ENCODE measurements at places on chromosomes 7 and 10.

GRCh38 chr10:128061306-128062300 is 64.6 kb downstream of the MKI67 start:
- DNase-seq = no peak

DNA sequence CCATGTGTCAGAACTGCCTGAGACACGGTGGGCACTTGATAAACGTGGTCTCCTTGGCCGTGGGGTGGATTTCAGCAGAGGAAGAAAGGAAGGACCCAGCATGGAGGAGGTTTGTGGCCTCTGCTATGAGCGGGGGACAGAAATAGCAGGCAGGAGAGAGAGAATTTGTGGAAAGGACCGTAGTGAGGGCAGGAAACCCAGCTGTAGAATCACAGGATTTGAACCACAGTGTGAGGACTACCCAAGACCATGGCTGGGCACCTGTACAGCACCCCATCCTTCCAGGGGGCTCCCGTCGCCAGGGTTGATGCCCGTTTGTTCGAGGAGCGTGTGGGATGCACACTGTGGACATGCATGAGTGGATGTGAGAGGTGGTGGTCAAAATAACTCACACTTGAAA is 183.4 kb downstream of the PTPN20 start:
- DNase-seq = no peak

GRCh38 chr10:114538181-114538906 is 119.7 kb downstream of the ABLIM1 start:
- no peak for DNase-seq

DNA sequence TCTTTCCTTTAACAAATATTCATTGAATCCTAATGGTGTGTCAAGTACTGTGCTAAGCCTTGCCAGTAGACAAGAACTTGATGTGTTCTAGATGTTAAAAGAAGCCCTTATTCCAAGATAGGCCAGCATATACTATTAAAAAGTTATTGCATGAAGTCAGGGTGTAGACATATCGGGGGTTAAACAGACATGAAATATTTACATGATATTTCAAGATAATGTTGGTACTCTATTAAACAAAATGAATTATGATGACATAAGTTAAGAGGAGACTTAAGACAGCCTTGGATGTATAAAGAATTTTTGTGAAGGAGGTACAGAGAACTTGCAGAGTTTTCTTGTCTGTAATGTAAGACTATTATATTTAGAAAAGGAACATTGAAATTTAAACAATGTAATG is 44.8 kb downstream of the HDAC9 start:
- DNase-seq = no peak

DNA sequence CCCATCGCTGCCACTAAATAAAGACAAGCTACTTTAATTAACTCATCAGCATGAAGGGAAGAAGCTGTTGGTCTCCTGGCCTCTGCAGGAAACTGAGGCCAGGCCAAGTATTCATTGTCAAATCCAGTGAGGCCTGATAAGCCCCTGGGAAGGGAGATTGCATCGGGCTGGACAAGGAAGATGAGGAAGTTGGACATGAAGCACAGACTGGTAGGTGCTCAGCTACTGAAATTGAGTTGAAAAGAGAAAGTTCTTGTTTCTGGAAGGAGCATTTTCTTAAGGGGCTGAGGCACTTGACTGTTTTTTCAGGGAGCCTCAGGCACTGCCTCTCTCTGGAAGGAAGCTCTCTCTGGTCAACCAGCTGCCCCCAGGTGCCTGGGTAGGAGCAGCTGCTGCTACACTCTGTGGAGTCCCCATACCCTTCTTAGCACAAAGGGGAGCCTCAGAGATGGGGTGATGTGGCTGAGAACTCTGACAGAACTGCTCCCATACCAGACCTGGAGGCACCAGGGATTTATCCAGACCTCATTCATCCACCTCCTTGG is 90.3 kb upstream of the IKZF1 start:
- DNase-seq = no peak

DNA sequence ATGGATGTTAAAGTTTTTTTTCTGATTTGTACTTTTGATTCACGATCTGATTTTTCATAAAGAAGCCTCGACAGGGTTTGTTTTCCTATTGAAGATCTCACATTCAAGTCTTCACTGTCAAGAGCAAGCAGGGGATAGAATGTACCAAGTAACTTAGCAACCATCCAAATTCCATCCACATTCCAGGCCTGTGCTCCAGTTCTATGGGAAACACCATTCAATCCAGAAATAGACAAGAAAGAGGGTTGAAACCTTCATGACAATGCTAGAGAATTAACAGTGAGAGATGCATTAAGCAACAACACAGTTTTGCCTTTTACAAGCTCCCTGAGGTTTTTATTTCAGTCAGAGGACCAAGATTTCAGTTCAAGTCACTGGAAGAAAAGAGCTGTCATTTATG is 300.2 kb downstream of the NEBL start:
- DNase-seq = no peak

GRCh38 chr10:113133497-113134115 is 183.6 kb downstream of the TCF7L2 start:
- DNase-seq = no peak

- no peak for DNase-seq
These were observed 33.8 kb upstream of the SFMBT2 start for GRCh38 chr10:7444551-7445121.

- no peak for DNase-seq
These were observed 100.3 kb downstream of the MTPAP start for GRCh38 chr10:30248728-30249127.

GRCh38 chr7:3028071-3028757 is 15.5 kb downstream of the CARD11 start:
- no peak for DNase-seq

- no peak for DNase-seq
These were observed 102.1 kb downstream of the POLL start for GRCh38 chr10:101485681-101486554.

- DNase-seq = peak; percentile 13
These were observed 1.3 kb upstream of the CUL1 start for GRCh38 chr7:148697256-148698006.

- DNase-seq = no peak
These were observed 3.5 kb upstream of the AKR1D1 start for GRCh38 chr7:138072726-138073125.

DNA sequence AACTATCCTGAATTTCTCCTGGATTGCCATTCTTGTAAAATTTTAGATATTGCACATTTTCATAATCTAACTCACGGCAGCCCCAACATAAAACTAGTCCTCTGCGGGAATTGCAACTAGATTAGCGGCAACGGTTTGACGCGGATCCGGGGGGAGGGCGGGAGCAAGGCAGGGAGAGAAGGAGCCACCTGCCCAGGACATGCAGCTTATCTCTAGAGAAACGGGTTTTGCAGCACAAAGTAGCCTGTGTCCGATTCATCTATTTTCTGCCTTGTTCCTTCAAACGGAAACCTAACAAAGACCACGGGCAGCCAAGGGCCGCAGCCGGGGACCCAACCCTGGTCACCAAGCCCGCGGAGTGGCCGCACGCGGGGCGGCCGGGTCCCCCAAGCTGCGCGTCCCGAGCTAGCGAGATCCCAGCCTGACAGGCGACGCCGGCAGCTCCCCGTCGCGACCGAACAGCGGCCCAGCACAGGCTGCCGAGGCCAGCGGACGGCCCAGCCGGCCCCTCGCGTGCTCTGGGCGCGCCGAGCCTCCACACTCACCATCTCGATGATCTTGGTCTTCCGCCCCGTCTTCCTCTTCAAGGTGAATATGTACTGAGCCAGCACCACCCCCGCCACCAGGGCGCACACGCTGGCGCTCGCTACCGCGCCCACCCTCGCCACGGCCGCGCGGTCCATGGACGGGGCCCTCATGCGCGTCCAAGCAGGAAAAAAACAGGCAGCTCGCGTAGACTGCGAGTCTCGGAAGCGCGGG is at the start of gene NT5C3A:
Gene NT5C3A, minus strand, starts transcription at position 754 of the 759 bp plus-strand sequence. Its CDS starts 71 bp downstream, at position 683.
- DNase-seq = no peak

- no peak for DNase-seq
These were observed 19.3 kb downstream of the LSM5 start for GRCh38 chr7:32470871-32471270.

GRCh38 chr10:131086094-131086493 is 225.4 kb downstream of the TCERG1L start:
- no peak for DNase-seq

GRCh38 chr10:9869205-9869604 is 1148.5 kb upstream of the CELF2 start:
- DNase-seq = no peak

All from T-helper 1 cell (primary cell).